ENCODE measurements at places on chromosomes 11 and 22.

DNA sequence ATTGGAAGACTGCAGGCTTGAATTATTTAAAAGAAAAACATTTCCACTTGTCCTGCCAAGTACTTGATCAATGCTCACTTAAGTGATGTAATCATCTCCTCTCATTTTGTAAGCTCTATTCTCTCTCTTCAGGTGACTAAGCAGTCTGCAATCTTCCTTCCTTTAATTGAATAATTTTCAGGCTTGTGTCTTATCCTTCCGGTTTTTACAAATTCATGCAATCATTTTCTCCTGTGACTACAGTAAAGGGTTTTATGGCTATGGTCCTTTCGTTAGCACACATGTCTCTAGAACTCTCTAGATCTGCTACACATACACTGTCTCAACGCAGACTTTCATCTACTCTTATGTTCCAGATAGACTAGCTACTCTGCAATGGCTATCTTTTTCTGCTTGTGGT, 12.6 kb upstream of the UPB1 start:
- no peak for DNase-seq

- no peak for DNase-seq
Observed at GRCh38 chr11:103536335-103536722, 427.1 kb downstream of the DYNC2H1 start.

- DNase-seq = no peak
Observed at GRCh38 chr11:134644476-134645456, 232.7 kb upstream of the B3GAT1 start.

GRCh38 chr11:131111775-131112174, 195.5 kb upstream of the SNX19 start:
- no peak for DNase-seq

DNA sequence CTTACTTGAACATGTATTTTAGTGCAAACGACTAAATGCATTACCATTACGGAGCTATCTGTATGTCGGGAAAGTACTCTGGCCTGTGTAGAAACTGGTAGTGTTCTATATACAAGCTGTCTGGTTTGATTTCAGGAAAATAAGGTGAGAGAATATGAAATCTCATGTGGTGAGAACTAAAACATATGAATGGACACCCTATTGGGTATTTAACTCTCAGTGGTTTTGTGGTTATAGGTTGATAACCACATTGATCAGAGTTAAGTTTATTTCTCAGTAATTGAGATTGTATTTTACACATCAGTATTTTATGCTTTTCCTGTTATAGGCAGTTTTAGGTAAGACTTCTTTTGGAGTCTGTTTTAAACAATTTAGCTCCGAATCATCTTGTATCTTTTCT, 10.4 kb downstream of the ANO5 start:
- DNase-seq = no peak

- DNase-seq = peak; percentile 70
Observed at GRCh38 chr11:46278387-46279125, 1.1 kb downstream of the CREB3L1 start.

DNA sequence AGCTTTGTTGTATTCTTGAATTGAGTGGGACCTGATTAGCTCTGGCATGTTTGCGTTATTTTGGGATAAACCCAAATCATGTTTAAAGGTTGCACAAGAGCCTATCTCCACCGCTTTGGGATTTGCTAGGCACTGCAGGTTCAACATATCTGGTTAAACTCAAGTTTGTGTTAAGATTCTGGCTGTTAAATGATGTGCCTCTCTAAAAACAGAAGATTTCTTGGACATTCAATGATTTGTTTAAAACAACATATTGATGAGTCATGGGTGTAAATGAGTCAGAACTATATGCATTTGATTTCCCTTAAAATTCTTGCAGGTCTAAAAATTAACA, 67.4 kb downstream of the AMOTL1 start:
- DNase-seq = no peak

GRCh38 chr22:49091917-49092545, 735.6 kb downstream of the BRD1 start:
- DNase-seq = no peak

DNA sequence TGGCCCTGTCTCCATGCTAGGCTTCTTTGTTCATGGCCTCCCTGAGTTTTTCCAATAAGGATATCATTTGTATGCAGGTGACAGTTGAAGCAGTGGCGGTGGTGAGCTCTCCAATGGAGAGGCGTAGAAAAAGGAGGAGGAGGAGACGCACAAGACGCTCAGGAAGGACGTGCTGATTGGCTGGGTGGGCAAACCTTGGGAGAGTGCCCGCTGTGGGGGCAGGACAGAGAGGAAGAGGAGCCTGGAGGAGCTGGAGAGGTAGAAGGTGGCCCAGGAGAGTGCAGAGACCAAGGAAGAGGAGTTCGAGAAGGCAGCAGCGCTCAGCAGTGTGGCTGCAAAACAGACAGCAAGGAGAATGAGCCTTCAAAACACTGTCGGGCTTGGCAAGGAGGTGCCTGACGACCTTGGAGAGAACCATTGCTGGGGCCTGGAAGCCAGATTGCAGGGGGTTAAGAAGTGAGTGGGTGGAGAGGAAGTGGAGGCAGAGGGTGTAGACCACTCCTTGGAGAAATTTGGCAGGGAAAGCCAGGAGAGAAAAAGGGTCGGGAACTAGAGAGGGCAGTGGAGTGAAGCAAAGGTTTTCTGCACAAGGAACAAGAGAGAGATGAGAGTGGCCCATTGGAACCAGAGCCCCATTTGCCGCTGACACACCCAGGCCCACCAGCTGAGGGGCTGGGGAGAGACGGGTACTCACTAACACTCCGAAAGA, 7.5 kb downstream of the CLCF1 start:
- no peak for DNase-seq

DNA sequence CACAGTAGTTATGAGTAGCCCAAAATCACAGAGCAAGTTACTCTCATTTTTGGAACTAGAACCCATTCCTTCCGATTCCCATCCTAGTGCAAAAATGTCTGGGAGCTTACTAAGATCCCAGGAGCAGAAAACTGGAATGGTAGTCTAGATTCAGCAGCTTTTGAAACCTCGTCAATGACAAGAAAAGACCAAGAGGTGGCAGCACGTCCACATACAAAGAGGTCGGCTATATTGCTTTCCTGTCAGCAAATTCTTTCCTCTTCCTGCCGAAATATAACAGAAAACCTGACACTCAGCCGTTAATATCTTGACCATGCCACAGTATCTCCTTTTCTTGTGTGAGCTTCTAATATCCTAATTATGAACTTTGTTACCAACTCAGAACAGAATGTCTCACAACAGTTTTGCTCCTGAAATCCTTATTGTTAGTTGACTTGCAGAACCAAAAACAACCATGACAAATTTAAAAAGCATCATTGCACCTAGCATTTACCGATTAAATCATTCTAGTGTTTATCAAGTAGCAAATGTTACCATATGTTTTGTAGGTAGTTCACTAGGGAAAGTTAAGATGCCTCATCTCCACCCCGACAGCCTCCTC, 92.8 kb upstream of the OR9G4 start:
- DNase-seq = peak; percentile 41

DNA sequence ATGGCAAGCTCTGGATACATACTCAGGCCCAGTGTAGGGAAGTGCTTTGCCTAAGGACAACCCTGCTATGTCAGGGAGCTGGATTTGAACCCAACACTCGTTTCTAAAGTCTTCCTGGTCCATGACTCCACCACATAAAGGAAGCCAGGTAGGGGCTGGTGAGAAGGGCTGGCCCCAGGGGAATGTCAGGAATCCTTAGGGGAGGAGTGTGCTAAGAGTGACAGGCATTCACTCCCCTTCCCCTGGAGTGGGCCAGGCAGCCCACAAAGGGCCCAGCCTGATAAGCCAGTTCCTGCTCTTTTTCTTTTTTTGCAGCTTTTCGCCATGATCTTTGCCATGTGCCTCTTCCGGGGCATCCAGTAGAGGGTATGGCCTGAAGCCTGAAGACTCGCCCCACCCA, 21.9 kb downstream of the TP53I11 start:
- no peak for DNase-seq

GRCh38 chr11:33063326-33063881, 24.0 kb downstream of the TCP11L1 start:
- no peak for DNase-seq

DNA sequence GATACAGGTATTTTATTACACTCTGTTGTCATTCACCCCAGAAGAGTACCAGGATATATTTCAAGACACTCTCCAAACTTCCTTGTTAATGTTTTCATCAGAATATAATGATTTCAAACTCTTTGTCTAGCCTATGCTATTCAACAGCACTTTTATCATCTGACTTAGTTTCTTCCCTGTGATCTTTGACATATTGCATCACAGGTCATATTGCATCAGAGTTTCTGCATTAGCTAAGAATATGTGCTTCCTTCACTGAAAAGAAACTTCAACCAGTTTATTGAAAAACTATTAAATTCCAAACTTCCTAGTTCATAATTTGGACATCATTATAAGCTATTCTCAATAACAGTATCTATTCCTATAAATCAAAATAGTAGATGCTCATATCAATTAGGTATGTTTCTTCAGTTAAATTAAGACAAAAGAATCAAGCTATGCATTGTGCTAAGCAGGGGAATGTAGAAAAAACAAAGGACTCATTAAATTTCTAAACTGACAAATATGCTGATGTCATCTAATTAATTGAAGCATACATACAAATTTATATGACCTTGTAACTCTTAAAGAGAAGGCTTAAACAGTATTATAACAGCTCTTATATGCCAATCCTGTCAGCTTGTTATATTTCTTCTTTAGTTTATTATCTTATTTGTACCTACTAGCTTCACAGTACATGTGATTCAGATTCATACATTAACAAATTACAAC, 361.8 kb upstream of the LUZP2 start:
- no peak for DNase-seq

GRCh38 chr11:80861193-80861592, 1420.4 kb upstream of the TENM4 start:
- no peak for DNase-seq

GRCh38 chr11:83070731-83071566, 748 bp downstream of the RAB30 start:
- peak; percentile 32 for DNase-seq

DNA sequence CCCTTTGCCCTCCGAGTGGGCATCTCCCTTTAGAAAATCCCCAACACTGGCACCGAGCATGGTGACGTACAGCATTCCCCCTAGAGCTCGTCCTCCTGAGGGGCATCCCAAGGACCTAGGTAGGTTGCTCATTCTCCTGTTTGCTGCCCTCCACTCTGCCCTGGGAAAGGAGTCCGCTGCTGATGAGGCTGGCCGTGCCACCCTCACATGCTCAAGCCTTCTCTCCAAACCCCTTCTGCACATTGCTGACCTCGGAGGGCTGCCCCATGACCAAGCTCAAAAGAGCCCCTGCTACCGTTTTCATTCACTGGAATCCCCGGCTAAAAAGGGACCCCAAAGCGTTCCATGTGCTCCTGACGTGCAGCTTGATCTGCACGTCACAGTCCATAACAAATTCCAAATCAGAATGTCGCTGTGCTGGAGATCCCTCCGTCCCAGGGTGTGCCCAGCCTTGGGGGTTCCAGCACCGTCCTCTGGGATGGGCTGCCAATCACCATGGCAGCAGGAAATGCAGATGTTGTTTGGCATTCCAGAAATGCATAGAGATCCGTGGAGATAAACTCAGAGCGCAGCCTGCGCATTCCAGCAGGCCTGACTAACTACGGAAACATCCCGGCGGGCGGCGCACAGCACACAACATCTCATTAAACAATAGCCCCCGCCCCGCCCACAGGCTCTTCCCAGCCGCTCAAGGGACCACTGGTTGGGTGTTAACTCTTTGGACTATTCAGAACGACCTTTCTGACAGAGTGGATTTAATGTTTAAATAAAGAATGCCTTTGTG, 26.3 kb upstream of the GNB1L start:
- DNase-seq = peak; percentile 61

DNA sequence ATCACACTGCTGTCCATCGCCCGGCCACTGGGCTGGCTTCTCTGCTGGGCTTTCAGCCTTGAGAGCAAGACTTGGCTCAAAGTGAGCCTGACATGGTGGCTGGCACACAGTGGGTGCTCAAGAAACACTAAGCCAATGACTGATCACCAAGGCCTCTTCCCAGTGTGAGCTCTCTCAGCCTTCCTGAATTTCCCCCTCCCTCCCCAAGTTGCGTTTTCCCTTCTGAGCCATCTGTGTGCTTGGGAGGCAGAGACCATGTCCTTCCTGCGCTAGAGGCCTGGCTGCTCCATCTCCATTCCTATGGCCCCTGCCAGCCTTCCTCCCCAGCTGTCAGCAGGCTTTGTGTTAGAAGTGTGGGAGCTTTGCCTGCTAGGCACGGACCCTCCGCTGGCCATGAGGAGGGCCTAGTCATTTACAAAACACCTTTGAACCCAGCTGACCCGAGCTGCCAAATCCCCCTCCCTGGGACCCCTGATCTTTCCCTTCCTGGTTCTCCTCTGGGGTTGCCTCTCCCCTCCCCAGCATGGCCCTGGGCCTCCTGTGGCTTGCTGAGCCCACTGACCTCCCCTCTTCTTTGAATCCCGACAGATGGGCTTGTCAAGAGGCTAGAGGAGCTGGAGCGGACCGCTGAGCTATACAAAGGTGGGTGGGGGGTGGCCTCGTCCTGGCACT, 13.2 kb downstream of the PICK1 start:
- DNase-seq = no peak

- no peak for DNase-seq
Observed at GRCh38 chr11:9905501-9905951, 241.6 kb downstream of the SWAP70 start.

DNA sequence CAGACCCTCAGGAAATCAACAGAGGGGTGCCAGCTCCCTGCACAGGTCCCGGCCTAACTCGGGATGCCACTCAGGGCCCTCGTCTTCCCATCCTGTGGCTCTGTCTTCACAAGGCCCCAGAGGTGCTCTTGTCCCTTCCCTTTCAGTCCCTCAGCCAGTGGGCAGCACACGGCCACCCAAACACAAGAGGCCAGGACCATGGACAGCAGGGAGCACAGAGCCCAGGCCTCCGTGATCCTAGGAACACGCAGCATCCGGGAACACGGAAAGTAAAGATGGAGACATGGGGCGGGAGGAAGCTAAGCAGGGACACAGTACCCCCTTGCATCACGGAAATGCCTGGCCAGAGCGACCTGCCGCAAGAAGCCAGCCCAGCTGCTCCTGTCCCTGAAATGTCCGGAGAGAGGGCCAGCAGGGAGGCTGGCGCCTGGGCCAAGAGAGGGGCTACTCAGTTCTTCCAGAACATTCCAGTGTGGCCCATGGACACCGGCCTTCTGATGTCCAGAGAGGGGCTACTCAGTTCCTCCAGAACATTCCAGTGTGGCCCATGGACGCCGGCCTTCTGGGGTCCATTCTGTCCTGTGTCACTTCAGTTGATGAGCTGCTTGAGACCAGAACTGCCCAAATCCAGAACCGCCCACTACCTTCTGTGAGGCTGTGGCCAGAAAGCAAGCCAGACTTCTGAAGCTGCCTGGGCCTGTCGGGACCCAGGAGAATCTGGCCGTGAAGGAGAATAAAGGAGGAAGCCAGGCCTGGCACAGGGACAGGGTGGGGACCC, 274.0 kb downstream of the BRD1 start:
- no peak for DNase-seq

- DNase-seq = peak; percentile 15
Observed at GRCh38 chr11:43419460-43419859, 60.7 kb downstream of the TTC17 start.

DNA sequence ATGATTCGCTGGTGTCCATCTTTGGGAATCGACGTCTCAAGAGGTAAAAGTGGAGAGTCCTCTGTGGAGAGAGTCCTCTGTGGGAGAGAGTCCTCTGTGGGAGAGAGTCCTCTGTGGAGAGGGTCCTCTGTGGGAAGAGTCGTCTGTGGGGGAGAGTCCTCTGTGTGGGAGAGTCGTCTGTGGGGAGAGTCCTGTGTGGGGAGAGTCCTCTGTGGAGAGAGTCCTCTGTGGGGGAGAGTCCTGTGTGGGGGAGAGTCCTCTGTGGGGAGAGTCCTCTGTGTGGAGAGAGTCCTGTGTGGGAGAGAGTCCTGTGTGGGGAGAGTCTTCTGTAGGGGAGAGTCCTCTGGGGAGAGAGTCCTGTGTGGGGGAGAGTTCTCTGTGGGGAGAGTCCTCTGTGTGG, 3.1 kb downstream of the PRDX5 start:
- DNase-seq = no peak

- no peak for DNase-seq
Observed at GRCh38 chr11:26017903-26018302, 314.0 kb upstream of the ANO3 start.
